Amygdala (tissue), 56 donors: ENCODE measurements at places on chromosomes 5 and 9.

DNA sequence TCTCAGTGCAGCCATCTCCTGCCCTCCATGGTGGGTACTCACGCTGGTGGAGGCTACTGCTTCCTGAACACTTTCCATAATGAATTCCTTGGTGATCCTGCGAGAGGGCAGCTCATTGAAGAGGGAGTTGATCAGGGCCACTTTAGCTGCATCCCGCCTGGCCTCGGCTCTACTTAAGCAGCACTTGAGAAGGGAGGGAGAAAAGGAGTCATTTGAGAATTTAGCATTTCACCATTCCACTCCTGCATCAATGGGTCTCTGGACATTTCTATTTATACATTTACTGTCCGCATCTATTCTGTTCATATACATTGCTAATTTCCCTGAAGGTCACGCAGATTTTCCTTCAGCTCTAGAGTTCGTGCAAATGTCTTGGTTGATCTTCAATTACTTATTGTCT is 35.1 kb downstream of the LIX1 start:
- DNase-seq: no peak

GRCh38 chr9:89743216-89743572 is 138.4 kb downstream of the GADD45G start:
- no peak for DNase-seq

GRCh38 chr5:150321784-150322183 is 19.1 kb upstream of the ARSI start:
- DNase-seq: no peak

DNA sequence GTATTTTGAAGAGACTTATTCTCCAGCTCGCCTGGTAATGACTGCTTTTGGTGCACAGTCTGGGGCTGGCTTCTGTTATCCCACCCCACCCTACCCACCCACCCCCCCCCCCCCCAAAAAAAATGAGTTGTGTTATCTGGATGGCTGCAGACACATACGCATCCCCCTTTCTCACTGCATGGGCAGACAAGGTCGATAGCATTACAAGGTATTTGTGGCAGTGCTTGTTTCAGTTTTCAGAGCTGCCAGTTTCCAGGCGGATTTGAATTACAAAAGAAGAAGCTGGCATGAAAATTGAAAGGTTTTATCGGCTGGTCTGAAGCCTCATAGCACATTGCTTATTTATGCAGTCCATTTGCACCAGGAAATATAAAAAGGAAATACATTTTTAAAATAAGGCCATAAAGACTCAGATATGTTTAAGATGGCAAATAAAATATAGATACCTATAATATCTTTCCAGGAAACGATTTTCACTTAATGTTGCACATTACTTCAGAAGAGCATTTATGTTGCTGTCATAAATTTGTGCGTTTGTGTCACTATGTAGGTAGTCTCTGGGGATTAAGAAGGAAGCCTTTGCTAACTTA is 85.1 kb upstream of the GRHPR start:
- DNase-seq: no peak
